T-helper 17 cell (primary cell): ENCODE measurements at places on chromosomes 16 and 17.
A peak's percentile ranks its signal among the peaks of the same experiment; 100 is the strongest.

- no peak for DNase-seq
These were observed 60.0 kb downstream of the CRISPLD2 start for GRCh38 chr16:84879569-84880487.

DNA sequence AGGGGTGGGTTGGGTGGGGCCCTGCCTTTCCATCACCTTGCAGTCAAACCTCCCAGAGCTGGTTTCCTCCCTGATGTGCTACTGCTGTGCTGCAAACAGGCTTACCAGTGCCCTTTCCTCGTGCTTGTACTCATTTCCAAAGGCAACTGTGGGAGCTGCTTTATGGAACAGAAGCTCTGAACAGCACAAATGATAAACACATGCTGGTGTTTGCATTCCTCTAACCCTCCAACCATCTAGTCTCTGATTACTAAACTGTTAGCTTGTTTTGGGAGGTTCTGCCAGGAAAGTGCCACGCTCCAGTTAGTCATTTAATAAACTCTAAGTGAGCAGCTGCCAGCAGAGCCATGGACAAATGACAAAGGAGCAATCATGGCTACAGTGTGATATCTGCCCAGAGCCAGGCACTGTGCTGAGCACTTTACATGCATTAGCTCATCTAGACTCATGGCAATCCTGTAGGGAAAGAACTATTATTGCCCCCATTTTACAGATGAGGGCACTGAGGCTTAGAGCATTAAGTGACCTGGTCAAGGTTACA, 110.4 kb downstream of the VAT1L start:
- no peak for DNase-seq

GRCh38 chr17:81814748-81815645, 11.0 kb downstream of the GCGR start:
- DNase-seq, result no peak

GRCh38 chr16:1788095-1788707, 5.3 kb downstream of the IGFALS start:
- peak; percentile 3 for DNase-seq

DNA sequence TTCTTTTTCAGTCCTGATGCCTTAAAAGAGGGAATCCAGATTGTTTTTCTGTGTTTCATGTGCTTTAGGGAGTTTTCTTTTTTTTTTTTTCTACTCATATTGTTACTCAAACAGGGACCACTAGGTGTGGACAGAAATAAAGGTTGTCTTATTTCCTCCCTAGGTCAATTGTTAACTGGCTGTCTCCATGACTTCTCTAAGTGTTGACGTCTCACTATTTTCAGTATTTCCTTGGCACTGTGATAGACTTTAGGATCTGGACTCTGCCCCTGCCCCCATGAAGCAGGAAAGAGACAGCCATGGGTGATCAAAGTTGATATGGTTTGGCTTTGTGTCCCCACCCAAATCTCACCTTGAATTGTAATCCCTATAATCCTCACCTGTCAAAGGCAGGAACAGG, 73.7 kb downstream of the AKAP1 start:
- DNase-seq, result no peak

- no peak for DNase-seq
These were observed 142.5 kb downstream of the PARN start for GRCh38 chr16:14487579-14487978.

- DNase-seq, result no peak
These were observed 2.9 kb downstream of the PHKB start for GRCh38 chr16:47463771-47464624.

- no peak for DNase-seq
These were observed 33.0 kb downstream of the ENGASE start for GRCh38 chr17:79107499-79108231.

DNA sequence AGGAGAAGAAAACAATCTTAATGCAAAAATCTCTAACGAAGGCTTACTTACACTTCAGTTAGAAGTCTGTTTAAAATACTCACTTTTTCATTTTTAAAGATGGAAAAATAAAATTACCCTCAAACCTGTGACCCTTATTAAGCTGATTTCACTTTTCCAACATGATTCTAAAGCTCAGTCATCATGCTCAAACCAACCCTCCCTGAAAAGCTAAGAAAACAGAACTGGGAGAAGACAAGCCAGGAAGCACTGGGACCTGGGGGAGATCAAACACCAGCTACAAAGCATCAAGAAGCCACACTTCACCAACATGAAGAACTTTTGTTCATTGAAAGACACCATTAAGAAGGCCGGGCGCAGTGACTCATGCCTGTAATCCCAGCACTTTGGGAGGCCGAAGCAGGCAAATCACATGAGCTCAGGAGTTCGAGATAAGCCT, 88.8 kb downstream of the LITAF start:
- DNase-seq, result no peak

DNA sequence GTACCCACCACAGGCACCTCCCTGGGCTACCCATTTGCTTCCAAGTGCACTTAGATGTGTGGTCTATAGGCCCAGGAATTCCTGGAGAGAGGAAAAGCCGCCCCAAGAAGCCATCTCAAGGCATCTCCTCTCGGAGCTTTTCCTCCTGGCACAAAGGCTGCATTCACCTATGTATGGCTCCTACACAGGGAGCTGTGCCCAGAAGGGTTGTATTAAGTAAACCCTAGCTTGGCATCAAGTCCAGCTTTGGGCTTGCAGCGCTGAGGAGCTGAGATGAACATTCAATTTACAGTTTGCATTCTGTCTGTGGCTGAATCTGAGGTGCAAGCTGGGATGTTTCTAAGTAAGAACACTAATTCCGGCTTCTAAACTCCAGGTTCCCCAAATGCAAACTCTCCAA, 81.3 kb downstream of the CDYL2 start:
- no peak for DNase-seq

GRCh38 chr16:7083096-7083495, 249.5 kb upstream of the RBFOX1 start:
- DNase-seq, result no peak

GRCh38 chr17:72346306-72346705, 225.5 kb downstream of the SOX9 start:
- no peak for DNase-seq

GRCh38 chr17:5584383-5585286, at the start of gene NLRP1:
Gene NLRP1 (minus strand): TSS chr17:5584509. CDS start chr17:5583957, 552 bp downstream.
- DNase-seq, result peak; percentile 79

- no peak for DNase-seq
These were observed 787 bp downstream of the NT5C start for GRCh38 chr17:75130632-75131277.

DNA sequence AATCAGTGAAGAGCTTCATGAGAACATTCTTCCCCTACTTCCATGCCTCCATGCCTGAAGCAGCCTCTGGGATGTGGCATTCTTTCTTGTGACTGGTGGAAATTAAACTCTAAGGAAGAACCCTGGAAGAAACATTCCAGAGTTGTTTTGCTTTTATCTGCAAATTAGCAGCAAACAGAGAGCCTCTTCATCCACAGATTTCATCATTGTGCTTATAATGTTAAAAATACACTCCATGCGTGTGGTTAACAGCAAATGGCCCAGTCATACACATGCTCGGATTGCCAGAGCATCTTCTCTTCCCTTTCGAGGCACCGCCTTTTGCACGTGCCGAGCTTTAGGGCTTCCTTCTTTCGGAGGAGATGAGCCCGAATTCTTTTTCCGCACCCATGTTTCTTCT, 411.3 kb downstream of the SNX29 start:
- DNase-seq, result no peak

GRCh38 chr17:74183411-74183810, 20.1 kb upstream of the RPL38 start:
- no peak for DNase-seq

DNA sequence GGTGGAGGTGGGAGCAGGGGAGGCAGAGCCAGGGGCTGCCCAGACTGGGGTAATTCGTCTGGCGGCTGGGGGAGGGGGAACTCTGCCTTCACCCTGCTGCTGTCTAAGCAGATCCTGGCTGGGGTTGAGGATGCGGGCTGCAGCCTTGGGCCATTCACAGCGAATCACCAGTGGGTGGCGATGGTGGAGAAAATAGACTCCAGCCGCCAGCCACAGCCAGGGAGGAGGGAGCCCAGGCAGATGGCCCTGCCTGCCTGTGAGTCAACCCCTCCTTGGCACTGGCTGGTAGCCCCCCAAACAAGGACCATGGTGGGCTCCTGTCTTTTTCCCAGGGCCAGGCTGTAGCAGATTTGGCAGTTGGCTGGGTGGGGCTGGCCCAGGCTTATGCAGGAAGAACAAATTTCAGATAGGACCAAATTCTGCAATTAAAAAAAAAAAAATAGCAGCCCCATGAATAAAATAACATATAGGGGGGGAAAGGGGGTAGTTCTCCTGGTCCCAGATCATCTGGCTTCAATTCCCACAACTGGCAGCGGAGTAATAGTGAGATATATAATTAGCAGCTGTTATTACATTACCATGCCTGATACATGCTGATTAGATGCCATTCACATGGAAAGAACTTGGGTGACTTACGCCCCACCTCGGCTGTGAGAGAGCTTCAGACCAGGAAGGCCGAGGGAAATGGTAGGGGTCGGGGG, 41.5 kb upstream of the CDH5 start:
- no peak for DNase-seq

GRCh38 chr16:87784812-87785211, 19.0 kb upstream of the KLHDC4 start:
- no peak for DNase-seq

GRCh38 chr17:42118126-42118510, 3.0 kb downstream of the KAT2A start:
- no peak for DNase-seq

DNA sequence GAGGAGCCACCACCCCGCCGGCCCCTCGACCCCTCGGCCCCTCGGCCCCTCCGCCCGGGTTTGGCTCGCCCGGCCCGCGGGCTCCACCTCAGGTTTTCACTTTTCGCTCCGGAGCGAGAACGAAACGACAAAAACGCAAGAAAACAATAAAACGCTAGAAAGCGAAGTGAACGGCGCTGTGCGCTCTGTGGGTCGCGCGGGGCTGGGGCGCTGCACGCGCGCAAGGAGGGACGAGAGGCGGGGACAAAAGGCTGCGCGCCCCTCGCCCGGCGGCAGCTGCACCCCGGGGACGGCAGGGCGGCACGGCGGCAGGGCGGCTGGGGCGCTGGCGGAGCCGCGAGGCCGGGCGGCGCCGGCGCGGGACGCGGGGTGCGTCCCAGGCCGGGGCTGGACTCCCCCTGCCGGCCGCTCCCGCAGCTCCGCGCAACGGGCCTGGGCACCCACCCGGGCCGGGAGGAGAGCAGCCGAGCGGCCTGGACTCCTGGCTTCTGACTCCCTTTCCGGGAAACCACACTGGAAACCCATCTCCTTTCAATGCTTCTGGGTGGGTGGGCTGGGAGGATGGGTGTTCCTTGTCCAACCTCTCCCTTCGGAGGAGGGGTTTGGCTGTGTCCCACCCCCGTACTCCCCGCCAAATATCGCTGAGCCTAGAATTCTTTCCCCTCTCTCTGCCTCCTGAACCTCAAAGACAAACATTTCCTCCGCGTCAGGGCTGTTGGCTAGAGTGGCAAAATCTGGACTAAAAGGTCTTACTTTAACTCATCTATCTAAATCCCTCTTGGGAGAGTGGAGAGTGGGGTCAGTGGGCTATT, 9.9 kb downstream of the TBX2 start:
- no peak for DNase-seq

GRCh38 chr16:62711797-62712196, 675.6 kb upstream of the CDH8 start:
- DNase-seq, result no peak

DNA sequence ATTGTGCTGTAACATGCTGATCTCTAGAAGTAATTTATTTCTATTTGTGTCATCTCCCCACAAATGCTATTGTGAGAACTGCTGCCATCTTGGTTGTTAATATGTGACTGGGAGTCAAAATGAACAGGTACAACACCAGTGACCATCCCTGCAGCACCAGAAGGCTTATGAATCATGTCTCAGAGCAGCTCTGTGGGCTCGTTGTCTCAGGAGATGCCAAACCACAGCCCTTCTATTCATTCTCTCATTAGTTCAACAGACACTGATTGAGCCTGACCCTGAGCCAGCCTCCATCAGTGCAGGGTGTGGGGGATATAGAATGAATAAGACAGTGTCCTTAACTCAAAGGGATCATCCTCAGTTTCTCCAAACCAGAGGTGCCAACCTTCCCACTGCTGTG, 92.5 kb downstream of the UTP18 start:
- no peak for DNase-seq

DNA sequence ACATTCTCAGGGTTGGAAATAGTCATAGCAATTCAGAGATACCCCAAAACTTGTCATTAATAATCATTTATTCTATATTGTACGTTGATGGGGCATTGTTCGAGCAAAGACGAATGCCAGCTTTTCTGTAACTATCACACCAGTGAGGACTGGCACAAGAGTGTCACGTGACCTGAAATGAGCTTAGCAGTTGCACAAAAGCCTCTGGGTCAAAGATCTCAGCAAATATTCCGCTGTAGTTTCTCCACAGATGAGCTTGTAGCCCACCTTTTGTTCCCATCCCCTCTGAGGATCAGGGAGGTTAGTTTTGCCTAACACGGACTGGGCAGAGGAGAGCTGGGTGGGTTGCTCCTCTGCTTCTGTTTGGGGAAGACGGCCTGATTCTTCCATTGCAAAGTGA, 18.2 kb downstream of the IRX3 start:
- DNase-seq, result no peak

DNA sequence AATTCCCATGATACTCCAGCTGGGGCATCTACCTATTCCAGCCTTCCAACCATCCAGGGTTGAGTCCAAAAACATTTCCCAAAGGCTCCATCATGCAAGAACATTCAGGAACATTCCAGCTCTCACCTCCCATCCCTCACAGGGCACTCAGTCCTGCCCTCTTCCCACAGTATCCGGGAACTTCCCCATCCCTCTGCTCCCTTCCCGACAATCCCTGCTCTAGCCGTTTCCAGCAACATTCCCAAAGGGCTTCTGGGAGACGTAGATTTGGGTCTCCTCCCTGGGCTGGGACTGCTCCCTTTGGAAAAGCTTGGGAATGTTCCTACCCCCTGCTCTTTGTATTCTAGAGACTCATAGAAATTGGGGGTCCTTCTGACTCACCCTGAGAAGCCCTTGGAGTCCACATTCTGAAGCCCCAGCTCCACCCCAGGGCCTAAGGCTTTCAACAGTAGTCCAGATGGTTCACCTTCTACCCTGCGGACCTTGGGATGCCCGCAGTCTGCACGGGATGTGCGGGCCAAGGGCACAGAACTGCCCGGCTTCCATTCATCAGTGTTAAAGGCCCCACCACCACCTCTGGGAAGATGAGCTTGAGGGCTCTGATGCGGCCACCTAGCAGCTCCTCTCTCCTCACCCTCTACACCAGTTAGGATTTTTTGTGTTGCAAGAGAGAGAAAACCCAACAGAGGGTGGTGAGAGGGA, 25.4 kb downstream of the NGFR start:
- DNase-seq, result no peak

GRCh38 chr16:75746359-75746758, 20.1 kb upstream of the CPHXL start:
- DNase-seq, result no peak

GRCh38 chr16:17368951-17369350, 101.8 kb downstream of the XYLT1 start:
- no peak for DNase-seq

GRCh38 chr17:77457572-77458201, 316.9 kb downstream of the SEC14L1 start:
- no peak for DNase-seq

GRCh38 chr16:4452674-4453073, 21.8 kb downstream of the NMRAL1 start:
- no peak for DNase-seq

- no peak for DNase-seq
These were observed 190.9 kb downstream of the WWOX start for GRCh38 chr16:78290395-78290794.
